ENCODE measurements at places on chromosomes 11 and 22.

GRCh38 chr22:17695986-17696385 lies 57.4 kb downstream of the BCL2L13 start:
- DNase-seq: no peak

GRCh38 chr11:61782841-61783240 lies 9.6 kb downstream of the TMEM258 start:
- DNase-seq: no peak

GRCh38 chr11:110818032-110818687 lies 105.9 kb upstream of the ARHGAP20 start:
- DNase-seq: no peak

DNA sequence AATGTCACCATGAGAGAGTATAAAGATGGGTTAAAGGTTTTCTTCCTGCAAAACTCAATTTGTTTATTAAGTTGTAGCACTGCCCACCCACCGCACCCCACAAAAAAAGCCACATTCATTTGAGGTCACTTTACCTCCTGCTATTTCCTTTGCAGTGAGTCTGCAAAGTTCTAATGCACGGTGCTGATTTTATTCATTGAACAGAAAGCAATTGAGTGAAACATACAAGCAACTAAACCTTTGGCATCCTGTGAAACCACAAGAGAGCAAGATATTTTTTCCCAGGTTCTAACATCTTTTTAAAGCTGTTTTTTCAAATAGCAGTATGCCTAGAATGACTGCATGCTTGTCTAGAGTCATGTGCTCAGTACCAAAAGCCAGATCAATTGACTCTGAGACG lies 39.0 kb downstream of the RRAS2 start:
- no peak for DNase-seq

DNA sequence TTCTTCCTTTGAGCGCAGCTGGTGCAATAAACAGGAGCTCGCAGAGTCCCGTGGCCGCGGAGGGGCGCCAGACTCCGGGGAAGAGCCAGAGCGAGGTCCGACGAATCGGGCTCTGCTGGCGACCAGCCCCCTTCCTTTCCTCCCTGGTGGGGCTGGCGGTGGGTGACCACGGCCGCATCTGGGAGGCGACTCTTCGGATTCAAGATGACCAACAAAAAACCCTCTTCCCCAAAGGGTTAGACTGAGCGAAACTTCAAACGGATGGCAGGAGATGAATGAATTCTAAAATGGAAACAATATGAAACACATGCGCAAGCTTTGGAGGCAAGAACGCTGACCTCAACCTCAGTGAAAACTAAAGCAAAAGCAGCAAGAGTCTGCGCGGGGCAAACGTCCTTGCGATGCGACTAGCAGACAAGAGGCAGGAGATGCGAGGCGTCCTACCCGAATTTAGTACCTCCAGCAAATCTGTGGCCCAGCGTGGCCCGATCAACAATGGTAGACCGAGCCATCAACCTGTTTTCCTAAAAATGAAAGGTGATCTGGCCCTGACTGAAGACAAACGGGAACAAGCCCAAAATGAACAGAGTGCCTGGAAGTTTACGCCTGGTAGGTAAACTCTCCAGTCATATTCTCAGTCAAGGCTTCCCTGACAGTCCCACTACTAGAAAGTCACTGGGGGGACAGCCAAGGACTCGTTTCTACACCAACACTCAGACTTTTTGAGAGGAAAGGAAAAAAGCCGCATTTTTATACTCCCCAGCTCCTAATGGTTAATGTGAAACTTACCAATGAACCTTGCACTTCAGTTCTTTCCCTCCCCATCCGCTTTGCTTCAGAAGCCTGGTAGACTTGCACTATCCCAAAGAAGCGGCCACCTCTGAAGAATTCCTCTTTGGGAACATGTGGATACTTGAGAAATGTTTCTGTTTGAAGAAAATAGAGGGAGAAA lies 11.6 kb downstream of the MMP3 start:
- no peak for DNase-seq

- peak; percentile 47 for DNase-seq
These were observed 27.3 kb downstream of the FAM118A start for GRCh38 chr22:45336971-45337431.

DNA sequence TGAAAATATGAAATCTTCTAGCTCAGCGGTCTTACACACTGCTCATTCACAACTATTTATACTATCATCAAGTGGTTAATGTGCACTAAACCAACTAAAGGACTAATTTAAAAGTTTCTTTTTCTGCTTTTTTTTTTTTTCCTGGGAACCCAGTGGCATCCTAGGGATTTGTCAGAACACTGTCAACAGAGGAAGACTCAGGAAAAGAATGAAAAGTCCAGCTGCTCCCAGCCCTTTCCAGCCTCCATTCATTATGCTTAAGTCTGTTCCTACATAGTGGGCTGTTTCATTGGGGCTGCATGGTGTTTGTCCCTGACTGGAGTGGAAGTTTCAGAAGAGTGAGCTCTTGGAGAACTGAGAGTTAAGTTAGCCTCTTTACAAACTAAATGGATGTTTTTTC lies 391.1 kb downstream of the AASDHPPT start:
- no peak for DNase-seq

GRCh38 chr11:120652705-120653335 lies 141.3 kb downstream of the GRIK4 start:
- no peak for DNase-seq

DNA sequence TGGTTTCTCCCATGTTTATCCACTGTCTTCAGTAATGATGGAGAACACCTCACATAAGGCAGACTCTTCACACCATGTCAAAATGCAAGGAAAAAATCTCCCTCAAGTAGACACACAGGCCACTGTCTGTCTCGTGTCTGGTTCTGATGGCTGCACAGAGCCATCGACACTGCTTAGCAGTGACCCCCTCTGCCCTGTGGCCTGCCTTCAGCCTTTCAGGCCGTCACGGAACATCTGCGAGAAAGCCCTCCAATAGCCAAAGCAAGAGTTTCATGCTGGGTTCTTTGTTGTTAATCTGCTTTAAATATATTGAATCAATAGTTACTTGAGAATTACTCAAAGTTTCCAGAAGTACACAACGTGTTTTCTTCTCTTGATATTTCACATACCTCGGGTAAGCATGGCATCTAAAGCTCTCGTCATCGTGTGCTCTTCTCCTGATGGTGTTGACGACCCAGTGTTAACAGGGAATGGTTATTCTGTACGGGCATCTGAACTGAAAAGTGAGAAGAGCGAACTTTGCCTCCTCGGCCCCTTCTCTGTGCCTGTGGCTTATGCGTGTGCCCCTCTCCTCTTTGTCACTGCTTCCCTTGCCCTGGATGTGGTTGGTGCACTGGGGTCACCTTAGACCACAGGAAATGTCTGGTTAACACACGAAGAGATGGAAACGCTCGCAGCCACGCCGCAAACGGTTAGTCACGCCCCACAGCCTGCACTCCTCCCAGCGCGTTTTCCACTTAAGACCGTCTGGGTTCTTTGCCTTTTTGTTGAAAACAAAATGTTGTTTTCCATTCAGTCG lies 33.4 kb upstream of the CTTN start:
- DNase-seq: no peak

DNA sequence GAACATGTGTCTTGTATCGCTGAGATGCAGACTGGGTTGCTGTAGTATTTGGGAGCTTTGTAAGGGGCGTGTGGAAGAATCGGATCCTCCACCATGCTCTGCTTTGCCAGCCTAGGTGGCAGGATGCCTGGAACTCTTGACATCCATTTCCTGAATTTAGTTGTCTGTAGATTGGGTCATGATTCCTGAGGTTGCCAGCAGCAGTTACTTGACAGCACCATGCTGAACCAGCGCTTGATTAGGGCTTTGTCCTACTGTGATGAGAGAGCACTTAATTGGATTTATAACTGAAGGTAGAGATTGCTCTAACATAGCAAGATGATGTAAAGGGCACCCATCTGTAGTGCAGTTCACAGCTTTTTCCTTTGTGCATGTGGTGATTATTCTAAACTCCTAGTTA lies 75.6 kb upstream of the HORMAD2 start:
- DNase-seq: no peak

DNA sequence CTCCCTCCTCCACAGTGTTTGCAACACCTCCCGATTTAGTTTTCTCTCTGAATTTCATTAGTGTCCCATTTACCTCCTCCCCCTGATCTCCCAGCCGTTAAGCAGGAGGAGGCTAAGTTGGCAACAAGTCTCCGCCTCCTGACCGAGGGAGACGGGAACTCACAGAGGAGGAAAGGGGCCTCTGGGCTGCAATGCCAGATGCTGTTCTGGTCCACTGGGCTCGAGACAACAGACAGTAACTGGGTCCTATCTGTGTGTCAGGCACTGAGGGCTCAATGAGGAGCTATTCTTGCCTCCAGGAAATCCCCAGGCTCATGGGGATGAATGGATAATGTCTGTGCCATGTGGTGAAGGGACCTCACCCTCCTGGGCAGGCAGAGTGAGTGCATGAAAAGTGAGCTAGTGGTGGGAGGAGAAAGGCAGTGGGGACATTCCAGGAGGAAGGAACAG lies 228.1 kb downstream of the TENM4 start:
- DNase-seq: no peak

DNA sequence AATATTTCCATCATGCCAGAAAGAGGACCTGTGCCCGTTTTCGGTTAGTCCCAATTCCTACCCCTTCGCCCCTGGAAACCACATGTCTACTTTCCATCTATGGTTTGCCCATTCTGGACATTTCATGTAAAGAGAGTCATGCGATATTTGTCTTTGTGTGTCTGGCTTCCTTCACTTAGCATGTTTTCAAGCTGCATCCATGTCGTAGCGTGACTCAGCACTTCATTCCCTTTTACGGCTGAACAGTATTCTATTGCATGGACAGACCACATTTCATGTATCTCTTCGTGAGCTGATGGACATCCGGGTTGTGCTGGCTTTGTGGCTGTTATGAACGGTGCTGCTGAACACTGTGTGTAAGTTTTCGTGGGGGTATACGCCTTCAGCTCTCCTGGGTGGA lies 43.4 kb downstream of the SCUBE1 start:
- no peak for DNase-seq

DNA sequence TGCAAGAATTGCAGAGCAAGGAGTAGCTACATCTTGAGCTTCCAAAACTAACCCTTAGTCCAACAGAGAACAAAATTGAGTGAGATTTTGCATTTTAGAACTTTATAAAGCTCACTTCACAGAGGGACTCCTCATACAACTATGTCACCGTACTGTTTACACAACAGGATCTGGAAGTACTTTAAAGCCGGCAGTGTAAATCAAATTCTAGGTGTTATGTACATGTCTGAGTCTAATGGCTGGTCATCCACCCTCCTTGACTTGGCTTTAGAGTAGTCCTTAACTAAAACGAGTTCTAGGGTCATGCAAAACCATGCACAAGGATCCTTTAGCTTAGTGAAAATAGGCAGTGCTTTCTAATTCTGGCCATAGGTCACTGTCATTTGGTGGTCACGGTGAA lies 23.5 kb downstream of the IRAG1 start:
- DNase-seq: no peak

Measured in NCI-H748 treated with DMSO at 0.1 percent for 48 hours (cell line).